ENCODE measurements at places on chromosomes 5 and 9.

DNA sequence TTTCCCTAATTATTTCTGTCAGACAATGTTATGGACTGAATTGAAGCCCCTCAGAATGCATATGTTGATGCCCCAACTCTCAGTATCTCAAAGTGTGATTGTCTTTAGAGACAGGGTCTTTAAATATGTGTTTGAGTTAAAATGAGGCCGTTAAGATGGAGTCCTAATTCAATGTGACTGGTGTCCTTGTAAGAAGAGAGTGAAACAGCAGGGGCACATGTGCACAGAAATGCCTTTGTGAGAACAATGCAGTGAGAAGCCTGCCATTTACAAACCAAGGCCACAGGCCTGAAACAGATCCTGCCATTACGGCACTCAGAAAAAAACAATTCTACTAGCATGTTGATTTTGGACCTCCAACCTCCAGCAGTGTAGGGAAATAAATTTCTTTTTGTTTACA, 483.0 kb upstream of the DMAC1 start:
- no peak for DNase-seq

DNA sequence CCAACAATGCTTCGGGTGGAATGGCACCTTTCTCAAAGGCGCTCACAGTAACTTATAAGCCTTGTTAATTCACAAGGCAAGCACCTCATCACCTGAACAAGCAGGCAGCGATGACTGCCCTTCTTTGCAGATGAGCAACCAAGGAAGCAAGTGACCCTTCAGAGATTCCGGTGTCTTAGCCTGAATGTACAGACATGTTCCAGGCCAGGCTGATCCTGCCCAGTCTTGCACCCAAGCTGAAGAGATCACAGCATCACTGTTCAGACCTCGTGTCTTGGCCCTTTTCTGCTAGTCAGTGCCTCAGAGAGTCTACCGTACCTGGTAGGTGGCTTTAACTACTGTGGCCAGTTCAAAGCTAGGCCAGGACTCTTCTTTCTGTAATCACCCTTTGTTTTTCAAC, 94.7 kb upstream of the ERCC6L2 start:
- DNase-seq, result no peak

GRCh38 chr5:97476852-97477534, 293.9 kb upstream of the RIOK2 start:
- no peak for DNase-seq

DNA sequence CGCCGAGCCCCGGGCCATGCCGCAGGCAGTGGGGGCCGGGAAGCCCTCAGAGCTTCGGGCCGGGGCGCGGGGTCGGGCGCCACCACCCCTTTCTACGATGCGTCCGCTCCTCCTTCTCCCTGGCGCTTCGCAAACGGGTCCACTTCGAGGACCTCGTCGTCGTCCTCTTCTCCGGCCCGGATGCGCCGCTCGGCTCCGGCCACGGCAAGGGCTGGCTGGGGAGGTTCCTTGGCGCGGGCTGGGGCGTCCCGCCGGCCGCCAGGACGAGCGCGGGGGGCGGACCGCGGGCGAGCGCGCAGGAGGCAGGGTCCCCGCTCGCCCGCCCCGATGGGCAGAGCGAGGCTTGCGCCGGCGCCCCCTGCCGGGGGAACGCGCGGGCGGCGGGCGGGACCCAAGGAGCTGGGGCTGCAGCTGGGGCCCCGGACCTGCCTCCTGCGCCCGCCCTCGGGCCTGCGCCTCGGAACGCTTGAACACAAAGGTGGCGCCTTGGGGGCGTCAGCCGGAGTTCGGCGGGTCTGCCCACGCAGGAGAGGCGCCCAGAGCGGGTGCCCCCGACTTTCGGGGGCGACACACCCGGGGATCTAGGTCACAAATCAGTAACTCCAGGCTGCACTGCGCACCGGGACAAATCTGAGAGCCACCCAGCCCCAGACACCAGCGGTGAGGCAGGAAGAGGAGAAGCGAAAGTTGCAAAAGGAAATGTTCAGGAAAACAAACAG, at the start of gene ROR2:
Gene ROR2 (minus strand): TSS at position 283 of the 719 bp plus-strand sequence.
- peak; percentile 84 for DNase-seq

GRCh38 chr9:36750630-36751029, 177.9 kb downstream of the MELK start:
- no peak for DNase-seq

DNA sequence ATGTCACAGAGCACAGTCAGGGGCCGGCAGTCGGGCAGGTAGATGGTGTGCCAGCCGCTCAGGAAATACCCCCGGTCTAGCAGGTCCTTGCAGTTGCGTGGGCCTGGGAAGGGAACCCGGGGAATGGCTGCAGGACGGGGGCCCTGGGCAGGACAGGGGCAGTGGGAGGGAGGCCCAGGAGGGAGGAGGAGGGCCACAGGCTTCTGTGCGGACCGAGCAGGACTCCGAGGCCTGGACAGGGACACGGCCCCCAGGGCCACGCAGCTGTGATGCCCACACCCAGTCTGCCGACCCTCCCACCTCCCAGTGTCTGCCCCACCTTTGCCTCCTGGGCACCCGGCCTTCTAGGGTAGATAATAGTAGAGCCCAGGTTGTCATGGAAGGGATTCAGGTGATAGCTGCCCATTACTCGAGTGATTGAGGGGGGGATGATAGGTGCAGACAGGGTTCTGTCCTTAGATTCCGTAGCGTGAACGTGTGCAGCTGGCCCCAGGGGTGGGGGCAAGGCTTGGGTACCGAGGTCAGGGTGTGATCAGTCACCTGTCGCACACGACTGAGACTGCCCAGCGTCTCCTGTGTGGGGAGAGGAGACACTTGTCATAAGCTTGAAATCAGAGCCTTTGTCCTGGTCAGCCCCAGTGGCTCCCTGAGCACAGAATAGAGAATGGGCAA, 4.5 kb downstream of the FCN1 start:
- DNase-seq, result no peak

DNA sequence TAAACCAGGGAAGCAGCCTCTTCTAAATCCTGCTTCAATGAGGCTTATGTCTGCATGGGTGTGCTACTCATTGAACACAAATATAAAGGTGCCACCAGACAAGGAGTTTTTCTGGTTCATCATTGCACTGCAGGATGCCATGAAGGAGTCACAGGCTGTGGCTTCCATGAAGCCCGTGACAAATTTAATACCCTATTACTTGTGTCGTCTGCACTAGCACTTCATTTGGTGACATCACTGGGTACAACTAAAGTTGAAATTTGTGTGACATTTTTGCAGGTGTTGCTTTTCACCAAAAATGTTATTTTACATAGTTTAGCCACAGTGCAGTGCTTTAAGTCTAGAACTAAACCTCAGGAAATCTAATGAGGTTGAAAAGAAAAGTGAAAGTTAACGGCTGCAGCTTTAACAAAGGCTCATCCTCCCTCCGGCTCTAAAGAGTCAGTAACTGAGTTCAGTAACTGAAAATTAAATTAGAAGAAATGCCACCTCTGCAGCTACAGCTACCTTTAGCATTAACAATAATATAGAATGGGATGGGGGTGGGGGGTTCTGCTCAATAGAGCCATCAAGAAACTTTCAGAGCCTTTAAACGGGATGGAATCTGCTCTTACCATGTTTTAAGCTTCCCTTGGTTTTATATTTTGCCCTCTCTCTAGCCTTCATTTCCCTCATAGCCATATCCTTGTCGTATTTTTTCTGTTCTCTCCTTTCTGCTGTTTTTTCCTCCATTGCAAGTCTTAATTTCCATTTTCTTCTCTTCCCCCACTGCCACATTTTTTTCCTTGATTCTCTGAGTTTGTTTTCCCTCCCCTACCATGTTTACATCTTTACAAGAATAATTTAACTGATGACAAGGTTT, 233.8 kb upstream of the TMEM161B start:
- DNase-seq, result peak; percentile 34

DNA sequence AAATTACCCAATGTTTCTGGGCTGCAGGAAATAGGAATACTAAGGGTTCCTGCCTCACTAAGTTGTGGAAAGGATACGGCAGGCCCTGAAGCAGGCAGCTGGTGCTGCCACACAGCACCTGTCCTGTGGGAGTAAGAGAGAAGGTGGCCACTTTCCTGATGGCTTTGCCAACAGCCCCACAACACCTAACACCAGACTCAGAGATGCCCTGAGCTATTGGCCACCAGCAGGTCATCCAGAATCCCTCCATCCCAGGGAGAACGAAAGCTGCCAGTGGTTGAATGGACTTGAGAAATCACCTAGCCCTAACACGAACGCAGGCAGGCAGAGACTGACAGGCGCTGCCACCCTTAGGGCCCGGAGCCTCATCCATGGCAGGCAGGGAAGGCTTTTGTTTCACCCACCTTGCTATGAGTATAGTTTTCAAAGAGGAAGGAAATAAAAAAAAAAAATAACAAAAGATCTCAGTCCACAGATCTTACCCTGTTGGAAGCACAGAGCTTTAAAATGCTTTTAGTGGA, 82.2 kb downstream of the DCP2 start:
- DNase-seq, result no peak

GRCh38 chr5:77908787-77909186, 132.6 kb upstream of the TBCA start:
- DNase-seq, result no peak

- no peak for DNase-seq
These were observed 24.1 kb upstream of the OTP start for GRCh38 chr5:77662635-77663034.

DNA sequence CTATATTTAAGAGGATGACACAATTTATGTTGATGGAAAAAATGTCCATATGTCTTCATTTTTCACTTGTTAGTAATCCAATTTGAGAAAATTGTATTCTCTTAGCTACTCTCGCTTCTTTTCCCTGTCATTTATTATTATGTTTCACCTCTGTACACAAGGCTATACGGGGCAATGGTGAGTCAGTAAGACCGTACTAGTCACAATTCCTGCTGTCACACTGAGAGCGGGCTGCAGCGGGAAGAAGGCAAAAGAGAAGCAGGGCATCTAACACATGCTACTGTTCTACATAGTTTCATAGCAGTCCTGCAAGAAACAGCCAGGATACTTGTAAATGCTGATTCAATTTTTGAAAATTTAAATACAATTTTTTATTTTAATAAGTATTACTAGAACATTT, 23.3 kb upstream of the PRDM9 start:
- DNase-seq, result no peak

DNA sequence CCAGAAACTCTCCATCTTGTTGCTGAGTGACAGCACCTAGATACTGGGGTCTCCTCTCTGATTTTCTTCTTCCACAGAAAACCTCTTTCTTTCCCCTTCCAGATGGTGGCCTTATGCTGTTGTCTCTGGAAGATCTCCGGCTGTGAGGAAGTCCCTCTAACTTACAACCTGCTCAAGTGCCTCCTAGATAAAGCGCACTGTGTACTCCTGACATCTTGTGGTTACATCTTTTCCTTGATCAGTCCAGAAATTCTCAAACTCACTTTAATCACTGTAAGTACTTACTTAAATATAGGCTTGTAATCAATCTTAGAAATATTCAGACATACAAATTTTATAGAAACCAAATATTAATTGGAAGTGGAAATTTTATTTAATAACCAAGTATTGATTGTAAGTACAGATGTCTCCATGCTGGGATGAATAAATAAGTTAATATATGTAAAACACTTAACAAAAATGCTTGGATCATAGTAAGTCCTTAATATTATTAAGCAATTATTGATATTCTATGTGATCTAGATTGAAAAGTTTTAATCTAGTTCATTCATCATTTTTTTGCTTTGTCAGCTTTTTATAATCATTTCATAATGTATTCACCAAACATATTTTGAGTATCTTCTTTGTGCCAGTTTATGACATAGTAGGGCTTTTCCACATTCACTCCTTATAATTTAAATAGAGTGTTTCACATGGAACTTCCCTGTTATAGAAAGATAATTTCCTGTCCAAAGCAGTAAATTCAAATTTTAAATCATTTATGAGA, 1381.4 kb upstream of the CDH6 start:
- DNase-seq, result no peak

DNA sequence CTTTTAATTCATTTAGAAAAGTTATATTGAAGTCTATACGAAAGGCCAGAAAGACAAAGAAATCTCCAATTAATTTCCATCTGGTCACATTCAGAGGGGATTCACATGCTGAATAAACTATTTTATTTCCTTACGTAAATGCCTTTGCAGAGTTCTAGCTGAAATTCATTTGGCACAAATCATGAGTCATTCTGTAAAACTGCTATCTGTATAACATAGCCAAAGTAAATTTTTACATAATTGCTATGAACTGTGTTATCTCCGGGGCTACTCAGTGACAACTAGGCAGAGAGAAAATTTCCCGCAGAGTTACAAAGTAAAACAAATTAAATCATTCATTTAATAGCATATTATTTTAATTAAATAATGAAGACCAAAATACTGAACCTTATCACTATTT, 463.2 kb upstream of the ADAMTS16 start:
- no peak for DNase-seq

GRCh38 chr5:109186759-109187158, 223.0 kb downstream of the PJA2 start:
- no peak for DNase-seq

DNA sequence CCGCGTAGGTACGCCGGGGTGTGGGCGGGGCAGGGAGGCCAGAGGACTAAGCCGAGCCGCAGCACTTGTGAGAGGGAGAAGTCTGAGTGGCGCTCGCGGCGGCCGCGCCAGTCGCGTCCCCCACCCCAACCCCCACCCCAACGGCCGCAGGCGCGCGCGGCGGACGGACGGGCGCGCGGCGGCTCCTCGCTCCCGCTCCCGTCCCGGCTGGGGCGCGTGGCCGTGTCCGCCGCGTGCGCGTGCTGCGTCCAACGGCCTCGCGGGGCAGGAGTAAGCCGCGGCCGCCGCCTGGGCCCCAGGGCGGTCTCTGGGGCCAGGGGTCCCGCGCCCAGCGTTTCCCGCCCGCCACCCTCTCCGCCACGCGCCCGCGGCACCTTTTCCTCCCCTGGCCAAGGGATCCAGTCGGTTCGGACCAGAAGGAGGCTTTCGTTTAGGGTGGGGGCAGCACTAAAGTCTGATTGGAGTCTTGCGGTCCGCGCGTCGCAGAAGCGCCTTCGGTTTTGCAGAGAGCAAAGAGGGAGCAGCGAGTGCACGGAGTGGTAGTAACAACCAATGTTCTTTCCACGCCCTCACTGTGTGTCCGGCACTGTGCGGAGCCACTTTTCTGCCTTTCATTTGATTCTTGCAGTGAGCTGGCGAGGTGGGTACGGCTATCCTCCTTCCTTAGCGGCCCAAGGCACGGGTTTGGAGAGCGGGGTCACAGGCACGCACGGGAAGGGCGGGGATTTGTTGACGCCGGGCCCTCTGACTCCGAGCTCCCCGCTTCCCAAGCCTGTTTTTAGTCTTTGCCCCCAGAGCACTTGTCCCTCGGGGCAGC, 483 bp downstream of the G3BP1 start:
- DNase-seq, result no peak

DNA sequence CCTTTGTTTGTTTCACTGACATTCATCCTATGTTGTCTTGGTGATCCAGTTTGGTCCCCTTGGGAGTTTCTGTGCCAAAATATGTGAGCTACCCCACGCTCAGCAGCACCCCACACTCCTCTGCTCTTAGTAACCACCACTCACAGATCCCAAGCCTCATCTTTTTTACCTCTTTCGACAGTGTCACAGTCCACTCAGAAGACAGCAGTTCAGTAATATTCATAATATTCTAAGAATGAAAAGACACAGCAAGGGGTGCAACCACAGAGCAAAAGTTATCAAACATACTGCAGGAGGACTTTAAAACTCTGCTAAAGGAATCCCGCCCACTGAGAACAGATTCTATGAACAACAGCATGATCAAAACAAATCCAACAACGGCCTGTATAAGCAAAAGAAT, 28.2 kb downstream of the RNF130 start:
- no peak for DNase-seq
